ENCODE measurements at places on chromosomes 3 and 15.

DNA sequence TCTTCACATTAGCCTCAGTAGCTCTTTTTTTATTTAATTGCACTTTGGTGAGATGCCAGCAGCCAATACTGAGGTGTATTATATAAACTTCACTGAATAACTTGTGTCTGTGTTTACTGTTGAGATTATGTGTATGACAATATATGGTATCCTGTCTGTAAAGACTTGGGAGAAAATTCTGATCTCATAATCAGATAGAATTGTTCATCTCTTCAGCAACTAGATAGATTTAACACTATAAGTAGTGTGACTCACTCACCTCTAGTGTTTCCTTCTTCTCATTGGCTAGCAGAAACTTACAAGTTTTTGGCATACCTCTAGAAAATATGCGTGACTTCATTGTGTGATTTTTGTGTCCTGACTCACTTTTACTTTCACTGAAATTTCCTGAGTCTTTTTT is 67.6 kb upstream of the TGFBR2 start:
- no peak for DNase-seq

DNA sequence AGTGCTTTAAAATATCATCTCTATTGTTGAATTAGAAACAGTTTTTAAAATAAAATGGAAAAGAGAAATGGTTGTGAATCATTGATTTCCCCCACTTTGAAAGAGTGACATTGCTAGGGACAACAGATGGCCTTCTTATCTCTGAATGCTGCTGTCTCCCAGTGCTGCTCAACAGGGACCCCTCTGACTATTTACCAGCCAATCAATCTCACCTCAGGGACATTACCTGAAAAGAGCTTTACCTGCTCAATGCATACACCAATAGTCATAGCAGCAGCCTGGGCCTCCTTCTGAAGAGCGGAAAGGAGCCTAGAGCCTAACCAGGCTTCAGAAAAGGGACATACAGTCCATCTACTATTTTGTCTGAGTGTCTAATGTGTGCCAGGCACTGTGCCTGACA is 162.8 kb downstream of the CGGBP1 start:
- no peak for DNase-seq

DNA sequence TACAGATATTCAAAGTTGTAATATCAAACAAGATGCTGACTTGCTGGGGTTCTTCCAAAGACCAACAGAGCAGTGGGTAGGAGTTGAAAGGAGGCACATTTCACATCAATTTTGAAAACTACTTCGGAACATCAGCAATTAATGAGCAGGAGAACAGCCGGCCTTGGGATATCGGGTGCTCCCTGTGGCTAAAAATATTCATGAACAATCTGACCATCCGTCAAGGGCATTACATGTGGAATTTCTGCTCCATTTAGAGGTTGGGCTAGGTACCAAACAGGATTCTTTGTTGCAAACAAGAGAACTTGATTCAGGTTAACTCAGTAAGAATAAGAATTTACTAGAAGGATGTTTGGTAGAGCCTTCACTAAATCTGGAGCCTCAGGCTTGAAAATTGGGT is 223.9 kb downstream of the RYR3 start:
- DNase-seq, result no peak

DNA sequence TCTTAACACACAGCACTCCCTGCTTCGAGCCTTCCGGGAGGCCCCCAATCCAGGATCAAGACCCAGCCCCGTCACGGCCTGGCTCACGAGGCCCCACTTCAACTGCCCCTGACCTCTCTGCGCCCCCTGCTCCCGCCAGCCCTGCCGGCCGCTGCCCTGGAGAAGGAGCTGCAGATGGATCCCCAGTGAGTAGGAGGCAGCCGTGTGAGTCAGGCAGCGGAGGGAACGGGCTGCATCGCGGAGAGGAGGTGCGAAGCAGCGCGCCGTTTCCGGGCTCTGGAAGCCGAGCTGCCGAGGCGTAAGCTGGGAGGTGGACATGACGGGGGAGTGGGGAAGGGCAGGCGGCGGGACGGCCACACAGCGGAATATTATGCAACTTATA is 133.4 kb downstream of the TPRA1 start:
- DNase-seq, result no peak

GRCh38 chr15:80267658-80268057 is 15.6 kb upstream of the CTXND1 start:
- DNase-seq, result no peak
